Frontal cortex (tissue), 4 donors: ENCODE measurements at places on chromosomes 7 and 10.

DNA sequence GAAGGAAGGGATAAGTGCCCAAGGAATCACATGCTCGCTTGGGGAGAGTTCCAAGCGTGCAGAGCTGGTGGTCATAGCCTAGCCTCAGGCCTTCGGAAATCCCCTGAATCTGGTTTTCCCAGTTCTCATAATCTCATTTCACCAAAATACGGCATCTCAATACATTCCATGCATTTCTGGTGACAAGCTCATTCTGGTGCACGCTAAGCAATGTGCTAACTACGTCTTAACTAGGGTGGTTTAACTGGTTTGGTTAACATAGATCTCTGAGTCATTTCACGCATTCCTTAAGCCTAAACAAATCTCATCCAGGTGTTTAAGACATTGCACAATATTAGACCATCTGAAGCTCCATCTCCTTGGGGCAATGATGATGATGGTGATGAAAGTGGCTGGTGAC is 72.9 kb upstream of the STEAP1B start:
- DNase-seq: no peak

GRCh38 chr10:114894911-114895310 is 43.1 kb upstream of the TRUB1 start:
- DNase-seq: no peak

DNA sequence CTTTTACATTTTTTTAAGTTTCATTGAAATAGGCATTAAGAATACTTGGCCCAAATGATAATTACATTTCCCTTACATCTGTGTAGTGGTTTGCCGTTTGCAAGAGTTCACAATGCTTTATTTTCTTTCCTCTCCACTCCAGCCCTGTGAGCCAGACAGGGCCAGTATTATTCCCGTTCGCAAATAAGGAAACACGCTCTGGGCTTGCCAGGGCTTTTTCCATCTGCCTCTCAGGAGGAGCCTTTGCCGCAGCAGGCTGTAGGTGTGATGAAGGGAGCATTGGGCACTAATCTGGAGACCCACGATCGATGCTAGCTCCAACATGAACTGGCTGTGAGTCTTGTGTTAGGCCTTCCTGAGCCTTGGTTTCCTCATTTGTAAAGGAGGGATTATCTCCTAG is 154.4 kb downstream of the GALNT17 start:
- DNase-seq: no peak

- no peak for DNase-seq
Measured at GRCh38 chr7:17152721-17153120, 145.7 kb upstream of the AHR start.

DNA sequence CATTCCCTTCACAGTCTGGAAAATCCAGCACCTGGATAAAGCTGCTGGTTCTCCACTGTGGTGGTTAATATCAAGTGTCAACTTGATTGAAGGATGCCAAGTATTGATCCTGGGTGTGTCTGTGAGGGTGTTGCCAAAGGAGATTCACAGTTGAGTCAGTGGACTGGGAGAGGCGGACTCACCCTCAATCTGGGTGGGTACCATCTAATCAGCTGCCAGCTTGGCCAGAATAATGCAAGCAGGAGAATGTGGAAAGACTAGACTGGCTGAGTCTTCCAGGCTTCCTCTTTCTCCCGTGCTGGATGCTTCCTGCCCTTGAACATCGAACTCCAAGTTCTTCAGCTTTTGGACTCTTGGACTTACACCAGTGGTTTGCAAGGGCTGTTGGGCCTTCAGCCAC is 48.4 kb downstream of the C10orf143 start:
- DNase-seq: no peak

DNA sequence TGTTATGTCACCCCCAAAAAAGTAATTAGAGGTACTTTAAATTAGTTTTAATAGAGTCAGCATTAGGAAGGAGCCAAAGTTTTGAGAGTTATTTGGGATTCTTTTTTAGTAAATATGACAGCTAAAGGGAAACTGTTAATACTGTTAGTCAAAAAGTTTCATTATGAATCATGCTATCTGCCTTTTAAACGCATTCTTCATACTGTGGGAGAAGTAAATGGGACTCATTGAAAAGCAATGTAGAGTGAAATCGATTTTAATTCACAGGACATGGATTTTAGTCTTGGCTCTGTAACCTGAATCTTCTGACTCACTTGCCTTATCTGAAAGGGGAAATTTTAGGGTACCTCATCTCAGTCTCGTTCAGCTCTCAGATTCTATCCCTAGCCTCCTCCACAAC is 105.1 kb downstream of the AASS start:
- no peak for DNase-seq

DNA sequence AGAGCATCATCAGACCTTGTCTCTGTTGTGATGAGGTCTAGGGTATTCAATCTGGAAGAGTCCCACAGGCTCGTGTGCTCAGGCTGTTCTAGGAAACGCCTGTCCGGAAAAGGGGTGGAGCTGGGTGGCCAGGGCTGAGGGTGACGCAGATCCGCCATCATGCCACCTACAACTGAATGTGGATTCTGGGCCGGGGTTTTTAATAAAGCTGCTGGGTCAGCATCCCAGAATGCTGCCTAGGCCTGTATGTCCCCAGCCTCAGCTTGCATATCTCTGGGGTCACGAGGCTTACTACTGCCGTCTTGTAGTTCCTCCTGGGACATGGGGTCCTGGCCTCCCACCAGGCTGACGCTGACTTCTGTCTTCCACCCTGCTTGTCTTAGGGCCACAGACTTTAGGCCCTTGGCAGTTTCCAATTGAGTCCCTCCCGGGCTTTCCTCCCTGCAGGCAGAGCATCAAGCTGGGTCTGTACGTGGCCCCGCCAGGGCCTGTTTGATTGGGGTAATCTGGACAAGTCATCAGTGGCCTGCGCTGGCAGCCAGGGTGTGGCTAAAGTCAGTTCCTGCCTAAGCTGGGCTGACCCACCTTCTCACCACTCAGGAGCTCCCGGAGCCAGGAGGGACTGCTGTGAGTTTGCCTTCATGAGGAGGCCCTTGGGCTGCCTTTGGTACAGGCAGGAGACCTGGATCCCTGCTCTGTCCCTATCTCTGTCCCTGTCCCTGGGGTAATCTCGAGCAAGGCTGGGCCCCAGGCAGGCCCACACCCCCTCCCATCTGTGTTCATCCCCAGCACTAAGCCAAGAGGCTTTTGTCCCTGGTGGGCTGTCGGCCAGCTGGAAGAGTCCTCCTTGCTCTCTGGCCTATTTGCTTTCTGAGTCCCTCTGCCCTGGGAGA is 79.9 kb downstream of the ZMIZ1 start:
- peak; percentile 64 for DNase-seq

- DNase-seq: no peak
Measured at GRCh38 chr7:5701085-5701914, 80.2 kb downstream of the RNF216 start.

GRCh38 chr7:31562002-31562401 is 48.1 kb downstream of the ITPRID1 start:
- no peak for DNase-seq

DNA sequence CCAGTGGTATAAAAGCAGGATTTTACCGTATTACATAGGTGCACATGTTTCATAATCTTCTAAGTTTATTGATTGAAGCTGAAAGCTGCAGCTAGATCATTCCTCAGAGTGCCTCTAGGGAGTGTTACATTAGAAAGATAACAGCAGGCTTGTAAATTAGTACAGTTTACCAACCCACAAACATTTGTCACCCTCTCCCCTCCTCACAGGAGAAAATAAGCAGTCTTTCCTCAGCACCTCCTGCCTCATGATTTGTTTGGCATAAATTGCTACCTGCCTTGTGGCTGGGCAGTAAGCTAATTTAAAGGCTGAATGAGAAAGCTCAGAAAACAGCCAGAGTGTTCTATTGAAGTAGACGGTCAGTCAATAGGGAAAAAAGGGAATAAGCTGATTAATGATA is 74.2 kb downstream of the NXPH1 start:
- DNase-seq: no peak

DNA sequence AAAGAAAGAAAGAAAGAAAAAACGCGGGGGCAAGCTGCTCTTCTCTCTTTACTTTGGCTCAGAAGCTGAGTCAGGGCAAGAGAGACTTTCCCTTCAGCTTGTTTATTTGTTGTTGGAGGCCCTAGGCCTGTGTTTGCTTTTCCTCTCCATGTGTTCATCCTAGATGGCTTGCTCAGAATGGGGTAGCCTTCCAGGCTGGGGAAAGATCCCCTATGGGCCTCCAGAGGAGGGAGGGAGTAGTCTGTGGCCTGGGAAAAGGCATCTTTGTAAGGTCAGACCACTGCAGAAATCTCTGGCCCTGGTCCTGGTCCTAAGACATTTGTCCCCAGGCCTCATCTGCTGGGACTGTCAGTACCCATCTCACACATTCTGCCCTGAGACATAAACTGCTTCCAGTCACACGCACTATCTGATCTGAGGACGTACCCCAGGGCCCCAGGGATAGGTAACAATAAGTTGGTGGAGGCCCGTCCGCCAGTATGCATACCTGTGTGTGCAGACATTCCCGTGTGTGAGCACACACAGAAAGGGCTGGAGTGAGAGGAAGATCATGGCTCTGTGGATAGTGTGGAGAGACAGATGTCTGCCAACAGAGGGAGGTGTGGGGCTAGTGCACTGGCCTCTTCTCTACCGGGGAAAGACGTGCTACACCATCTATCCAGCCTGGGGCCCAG is 4.9 kb upstream of the SCD start:
- DNase-seq: no peak

- no peak for DNase-seq
Measured at GRCh38 chr10:43084812-43085211, 7.9 kb downstream of the RET start.

- DNase-seq: no peak
Measured at GRCh38 chr10:102406815-102407214, 11.3 kb downstream of the NFKB2 start.
